Retinal pigment epithelial cell (primary cell): ENCODE measurements at places on chromosomes 1 and 21.
A peak's percentile ranks its signal among the peaks of the same experiment; 100 is the strongest.

DNA sequence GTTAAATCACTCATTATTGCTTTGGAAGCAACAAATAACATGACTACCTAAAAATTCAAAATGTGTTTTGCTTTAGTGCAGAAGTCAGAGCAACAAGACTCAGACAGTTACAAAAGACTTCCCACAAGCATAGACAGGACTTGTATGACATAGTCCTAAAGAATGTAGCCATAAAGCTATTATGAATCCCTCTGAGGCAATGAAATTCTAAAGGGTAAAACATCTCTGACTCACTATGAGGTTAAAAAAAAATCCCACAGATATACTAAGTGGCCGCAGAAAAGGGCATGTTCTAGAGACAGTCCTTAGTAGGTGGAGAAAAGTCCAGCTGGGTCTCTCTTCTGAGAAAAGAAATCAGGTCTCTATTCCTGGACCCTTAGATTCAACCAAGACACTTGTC lies 4.9 kb downstream of the PRKAB2 start:
- peak; percentile 62 for DNase-seq

DNA sequence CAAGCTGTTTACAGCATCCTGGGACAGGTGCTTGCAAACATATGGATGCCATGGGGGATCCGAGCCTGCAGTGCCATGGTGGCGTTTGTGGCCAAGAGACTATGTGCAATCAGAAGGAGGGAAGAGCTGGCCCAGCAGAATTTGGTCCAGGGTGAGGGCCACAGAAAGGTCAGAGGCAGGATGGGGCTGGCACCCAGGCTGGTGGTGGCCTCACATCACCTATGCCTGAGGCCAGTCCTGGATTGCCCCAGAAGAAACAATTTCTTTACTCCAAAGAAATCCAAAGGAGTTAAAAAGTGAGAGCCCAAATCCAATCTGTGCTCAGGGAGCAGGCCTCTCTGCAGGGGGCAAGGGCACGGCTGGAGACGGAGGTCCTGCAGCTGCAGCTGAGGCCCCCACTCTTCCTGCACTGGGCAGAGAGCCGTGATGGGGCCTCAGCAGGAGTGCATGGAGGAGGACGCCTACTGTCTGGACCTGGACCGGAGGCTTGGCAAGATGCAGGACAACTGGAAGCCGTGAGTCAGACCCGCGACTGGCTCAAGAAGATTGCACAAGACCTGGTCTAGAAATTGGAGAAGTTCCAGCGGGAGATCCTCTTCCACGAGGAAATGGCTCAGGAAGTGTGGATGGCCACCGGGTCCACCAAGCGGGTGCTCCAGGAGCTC lies 163.5 kb downstream of the RYR2 start:
- no peak for DNase-seq

DNA sequence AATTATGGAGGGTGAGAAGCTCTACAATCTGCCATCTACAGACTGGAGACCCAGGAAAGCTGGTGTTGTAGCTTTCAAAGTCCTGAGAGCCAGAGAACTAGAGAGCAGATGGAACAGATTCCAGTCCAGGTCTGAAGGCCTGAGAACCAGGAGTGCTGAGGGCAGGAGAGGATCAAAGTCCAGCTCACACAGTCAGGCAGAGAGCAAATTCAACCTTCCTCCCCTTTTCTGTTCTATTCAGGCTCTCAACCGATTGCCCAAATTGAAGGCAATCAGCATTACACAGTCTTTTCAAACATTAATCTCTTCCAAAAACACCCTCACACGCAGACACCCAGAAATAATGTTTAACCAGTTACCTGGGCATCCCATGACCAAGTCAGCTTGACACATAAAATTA lies 2.5 kb upstream of the TMPRSS2 start:
- no peak for DNase-seq

- DNase-seq, result no peak
These were observed 63.4 kb downstream of the NTMT2 start for GRCh38 chr1:170209125-170209524.

DNA sequence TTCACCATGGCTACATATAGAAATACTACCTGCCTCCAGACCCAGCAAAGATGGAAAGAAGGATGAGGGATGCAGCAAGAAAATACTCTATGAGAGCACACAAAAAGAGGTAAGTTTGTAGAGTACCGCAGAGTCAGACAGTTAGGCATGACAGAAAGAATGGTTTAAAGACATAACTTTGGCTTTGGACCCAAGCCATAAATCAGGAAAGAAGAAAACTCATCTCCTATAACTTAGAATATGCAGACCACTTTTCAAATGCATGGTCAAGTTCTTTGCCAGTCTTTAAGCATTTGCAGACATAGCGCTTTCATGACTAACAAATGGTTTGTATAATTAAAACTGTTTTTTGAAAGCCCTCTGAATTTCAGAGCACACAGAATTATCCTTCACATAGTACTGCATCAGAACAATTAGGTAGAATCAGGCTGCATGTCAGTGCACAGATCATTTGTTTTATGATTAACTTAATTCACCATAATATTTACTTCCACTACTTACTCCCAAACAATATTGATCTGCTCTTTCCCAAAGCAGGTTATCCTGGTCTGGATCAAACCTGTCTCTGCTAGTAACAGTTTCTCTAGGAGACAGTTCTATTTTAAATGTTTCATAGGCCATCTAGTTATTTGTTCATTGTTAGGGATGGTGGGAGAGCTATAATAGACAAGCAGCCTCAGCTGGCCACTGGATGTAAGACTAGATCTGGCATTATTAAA lies 280.7 kb upstream of the NR5A2 start:
- no peak for DNase-seq

DNA sequence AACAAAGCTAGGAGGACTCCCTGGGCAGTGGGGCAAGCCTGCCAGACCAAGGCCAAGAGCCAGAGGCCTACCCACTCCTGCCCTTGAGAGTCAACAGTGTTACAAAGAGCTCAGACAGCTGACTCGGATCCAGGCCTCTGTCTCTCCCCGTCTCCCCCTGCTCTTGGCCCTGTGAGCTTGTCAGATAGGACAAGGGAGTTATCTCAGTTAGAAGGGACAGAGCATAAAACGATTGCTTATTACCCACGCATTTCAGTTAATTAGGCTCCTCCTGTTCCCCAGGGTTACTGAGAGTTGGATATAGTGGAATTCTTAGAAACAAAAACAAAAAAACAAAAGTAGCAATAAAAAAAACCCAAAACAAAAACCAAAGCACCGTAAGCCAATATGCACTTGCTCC lies 1.3 kb downstream of the SLC41A1 start:
- no peak for DNase-seq

DNA sequence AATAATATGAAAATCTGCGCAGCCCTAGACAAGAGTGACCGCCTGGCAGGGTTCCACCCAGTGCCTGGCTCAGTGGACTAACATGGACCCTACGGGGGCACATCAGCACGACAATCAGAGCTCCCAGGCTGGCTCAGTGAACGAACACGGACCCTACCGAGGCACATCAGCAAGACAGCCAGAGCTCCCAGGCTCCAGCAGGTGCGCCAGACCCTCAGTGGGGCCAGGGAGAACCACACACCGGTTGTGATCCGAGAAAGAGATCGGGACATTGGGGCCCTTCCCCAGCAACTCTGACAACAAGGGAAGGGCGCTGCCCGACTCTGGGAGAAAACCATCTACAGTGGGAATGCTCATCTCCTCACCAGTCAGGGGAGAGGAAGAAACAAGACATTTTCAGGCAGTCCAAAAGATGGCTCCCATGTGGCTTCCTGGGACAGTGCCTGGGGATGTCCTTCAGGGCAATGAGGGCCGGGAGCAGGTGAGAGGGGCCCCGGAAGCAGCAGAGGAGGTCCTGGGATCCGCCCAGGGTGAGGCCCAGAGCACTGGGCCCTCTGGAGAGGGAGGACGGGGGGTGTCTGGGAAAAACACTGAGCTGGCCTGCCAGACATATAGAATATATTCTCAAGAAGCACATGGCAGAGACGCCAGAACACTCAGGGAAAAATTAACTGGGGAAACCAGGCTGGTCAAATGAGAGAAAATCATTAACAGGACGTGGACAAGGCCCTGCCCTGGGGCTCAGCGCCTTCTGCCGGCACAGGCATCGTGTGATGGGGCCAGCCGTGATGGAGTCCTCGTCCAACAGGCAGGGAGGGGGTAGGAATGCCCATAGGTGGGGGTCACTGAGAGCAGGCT lies 4.8 kb downstream of the ARHGEF16 start:
- DNase-seq, result no peak

DNA sequence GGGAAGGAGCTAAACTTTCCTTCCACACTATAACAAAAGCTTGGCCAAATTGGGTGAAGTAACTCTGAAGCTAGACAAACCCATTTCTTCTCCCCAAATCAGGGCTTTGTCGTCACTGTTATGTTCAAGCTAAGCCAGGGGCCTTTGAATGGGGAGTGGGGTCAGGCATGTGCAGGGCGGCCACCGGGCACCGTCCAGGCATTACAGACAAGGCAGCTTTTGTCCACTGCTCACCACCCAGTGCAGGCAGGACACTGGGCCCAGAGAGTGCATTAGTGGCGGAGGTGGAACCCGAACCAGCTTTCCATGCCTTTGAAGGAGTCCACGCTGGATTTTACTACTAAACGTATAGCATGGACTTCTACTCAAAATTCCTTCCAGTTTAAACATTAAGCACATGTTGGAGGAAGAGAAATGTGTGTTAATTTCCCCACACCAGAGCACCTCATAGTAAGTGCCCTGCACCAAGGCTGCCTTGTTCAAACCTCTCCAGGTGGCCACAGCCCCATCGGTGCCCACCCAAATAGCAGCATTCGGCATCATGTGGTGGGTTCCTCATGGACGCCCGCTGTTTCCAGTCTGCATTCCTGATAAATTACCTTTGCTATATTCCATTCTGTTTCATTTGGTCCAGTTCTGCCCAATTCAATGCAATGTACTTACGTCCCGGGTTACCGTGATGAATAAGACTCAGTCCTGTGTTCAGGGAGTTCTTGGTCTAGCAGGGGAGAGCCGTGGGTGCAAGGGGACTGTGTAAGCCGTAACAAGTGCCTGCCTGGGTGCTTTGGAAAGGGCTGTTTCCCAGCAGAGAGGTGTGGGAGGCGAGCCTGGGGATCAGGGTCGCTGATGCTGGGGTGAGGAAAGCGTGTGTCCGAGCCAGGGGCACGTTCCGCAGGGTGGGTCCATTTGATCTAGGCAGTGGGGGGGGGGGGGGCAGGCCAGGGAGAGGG lies 1.6 kb downstream of the UBASH3A start:
- DNase-seq, result no peak

GRCh38 chr1:45840704-45841103 lies 37.3 kb downstream of the MAST2 start:
- DNase-seq, result no peak

- peak; percentile 100 for DNase-seq
These were observed at the start of gene ZNF687 for GRCh38 chr1:151281969-151282882. TSS of gene ZNF687 (plus strand) at chr1:151282299. CDS start at chr1:151286292, 3,993 bp downstream.

DNA sequence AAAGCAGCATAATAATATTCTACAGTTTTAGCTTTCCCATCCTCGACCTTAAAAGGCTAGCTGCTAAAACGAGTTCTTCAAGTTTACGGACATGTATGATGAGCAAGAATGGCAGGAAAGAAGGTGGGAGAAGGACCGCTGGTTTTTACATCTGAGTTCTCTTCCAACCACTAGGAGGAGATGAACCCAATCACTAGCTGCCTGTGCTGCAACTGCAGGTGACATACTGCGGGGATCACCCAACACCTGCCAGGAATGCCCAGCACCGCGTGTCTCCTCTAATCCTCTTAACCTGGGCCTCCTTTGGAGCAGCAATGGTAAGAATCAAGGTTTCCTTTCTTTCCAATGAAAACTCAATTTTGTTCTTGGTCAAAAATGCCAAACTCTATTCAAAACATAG lies 23.5 kb downstream of the TOR3A start:
- no peak for DNase-seq

DNA sequence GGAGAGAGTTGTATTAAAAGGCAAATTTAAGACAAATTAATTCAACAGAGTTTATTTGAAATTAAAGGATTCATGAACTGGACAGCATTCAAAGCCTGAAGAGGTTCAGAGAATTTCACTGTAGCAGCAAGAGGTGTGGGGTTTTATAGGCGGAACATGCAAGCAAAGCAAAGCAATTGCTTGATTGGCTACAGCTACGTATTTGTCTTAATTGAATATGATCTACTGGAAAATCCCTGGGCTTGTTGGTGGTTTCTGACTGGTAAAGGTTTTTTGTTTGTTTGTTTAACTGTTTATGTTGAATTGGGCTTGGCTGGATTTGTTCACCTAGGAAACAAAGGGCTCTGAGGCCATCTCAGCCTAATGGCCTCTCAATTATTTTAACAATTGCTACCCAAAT lies 61.5 kb downstream of the KCNK1 start:
- DNase-seq, result no peak

DNA sequence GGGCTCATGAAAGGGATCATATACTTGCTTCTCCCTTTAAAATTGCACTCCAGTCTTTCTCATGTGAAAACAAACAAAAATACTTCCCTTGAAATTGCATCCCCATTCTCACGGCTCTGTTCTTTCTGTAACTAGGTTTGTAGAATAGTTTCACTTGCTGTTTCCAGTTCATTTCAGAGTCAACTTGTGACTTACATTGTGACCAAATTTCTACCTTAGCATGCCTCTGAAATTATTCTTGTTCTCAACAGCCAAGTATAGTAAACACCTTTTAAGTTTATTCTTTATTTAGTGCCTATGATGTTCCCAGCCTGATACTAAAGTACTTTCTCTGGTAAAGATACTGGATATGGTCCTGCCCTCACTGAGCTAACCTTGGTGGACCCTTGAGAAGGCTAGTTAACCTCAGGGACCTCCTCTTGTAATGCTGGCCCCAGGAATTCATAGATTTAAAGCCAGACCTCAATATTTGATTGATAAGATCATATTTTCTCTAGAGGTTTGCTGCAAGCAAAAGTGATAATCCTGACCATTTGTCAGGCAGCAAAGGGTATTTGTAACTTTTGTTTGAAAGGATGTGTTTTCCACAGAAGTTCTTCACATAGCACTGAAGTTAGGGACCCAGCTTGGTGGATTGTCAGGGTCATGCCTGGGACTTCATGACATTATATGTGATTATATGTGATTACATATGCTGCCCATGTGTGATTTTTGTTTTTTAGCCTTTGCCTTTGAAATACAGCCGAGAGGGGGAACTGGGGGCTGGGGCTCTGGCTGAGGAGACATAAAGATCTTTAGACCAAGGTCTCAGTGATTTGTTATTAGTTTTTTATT lies 29.6 kb downstream of the VANGL2 start:
- no peak for DNase-seq

- no peak for DNase-seq
These were observed 42.1 kb upstream of the DNAJC6 start for GRCh38 chr1:65267271-65267670.
